Myocyte (in vitro differentiated cells): ENCODE measurements at places on chromosomes 2 and 18. TPM values are rescaled to one million over a fixed set of nuclear protein-coding genes. Genes with fewer than 3 reads are reported as not detected.

GRCh38 chr2:100425573-100426383 is 8.3 kb upstream of the CHST10 start:
- DNase-seq: no peak

DNA sequence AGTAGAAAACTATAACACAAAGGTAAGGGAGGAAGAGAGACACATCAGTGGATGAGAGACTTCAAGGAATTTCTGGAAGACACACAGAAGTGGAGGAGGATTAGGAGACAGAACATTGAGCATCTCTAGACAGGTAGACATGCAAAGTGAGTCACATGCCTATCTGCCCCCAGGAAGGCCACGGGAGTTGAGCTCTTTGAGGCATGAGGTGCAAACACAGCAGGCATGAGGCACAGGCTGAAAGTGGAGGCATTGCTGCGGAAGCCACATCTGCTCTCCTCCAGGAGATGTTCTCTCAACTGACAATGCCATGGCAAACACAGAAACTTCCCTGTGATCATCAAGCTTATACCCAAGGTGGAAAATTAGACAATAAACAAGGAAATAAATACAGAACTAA is 481.6 kb upstream of the MYT1L start:
- no peak for DNase-seq

DNA sequence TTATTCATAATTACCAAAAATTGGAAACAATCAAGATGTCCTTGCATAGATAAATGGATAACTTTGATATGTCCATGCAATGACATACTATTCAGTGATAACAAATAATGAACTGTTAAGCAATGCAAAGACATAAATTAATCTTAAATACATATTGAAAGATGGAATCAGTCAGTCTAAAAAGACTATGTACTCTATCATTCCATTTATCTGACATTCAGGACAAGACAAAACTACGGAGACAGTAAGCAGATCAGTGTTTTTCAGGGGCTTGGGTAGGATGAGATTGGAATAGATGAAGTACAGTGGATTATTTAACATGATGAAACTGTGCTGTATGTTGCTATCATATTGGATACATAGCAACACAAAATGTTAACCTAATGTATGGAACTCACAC is 21.3 kb upstream of the ZNF804A start:
- DNase-seq: no peak

Gene NBAS
- 49.3 and 56.6 TPM in 2 replicates for total RNA-seq

Gene PPP1CB
- 212 and 270 TPM in 2 replicates for total RNA-seq

Gene GYPC
- 13.7 and 14.4 TPM in 2 replicates for total RNA-seq

Gene CHAC2
- 9.4 and 11.2 TPM in 2 replicates for total RNA-seq

DNA sequence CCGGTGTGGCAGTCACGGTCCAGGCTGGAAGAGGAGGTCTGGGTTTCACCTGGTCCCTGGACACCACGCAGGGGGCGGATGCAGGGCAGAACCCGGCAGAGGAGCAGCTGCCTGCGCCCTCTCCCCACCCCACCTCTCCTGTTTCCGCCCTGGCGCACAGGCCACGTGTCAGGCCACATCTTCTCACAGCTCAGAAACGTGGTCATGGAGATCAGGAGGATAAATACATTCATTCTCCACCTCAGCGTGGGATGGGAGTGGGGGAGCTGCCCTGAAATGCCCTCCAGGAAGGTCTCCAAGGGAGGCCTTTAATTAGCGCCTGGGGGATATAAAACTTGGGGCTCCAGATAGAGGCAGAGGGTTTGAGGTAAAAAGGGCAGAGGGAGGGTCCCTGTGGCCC is 142.0 kb downstream of the KCTD1 start:
- DNase-seq: no peak

Gene CXCR1
- not detected in 2 replicates for total RNA-seq

Gene ST8SIA5
- total RNA-seq: 3.0 and 3.6 TPM in 2 replicates
